Smooth muscle cell of the coronary artery (primary cell): ENCODE measurements at places on chromosomes 1 and 21. TPM values are rescaled to one million over a fixed set of nuclear protein-coding genes. Genes with fewer than 3 reads are reported as not detected.

Gene MX2
- 0.60 and 2.5 TPM in 2 replicates for total RNA-seq

Gene RGSL1
- not detected in 2 replicates for total RNA-seq

Gene IFNGR2
- total RNA-seq: 55.5 and 79.7 TPM in 2 replicates

Gene ZNF691
- 8.8 and 11.6 TPM in 2 replicates for total RNA-seq

Gene CLDN14
- 0.12 and 5.5 TPM in 2 replicates for total RNA-seq

Gene RHEX
- not detected in 2 replicates for total RNA-seq

Gene RNF207
- 4.6 and 22.5 TPM in 2 replicates for total RNA-seq

Gene OSBPL9
- 102 and 199 TPM in 2 replicates for total RNA-seq

Gene NPHS2
- total RNA-seq: not detected in 2 replicates

Gene IQGAP3
- total RNA-seq: 0.47 and 4.9 TPM in 2 replicates

Gene PCP4L1
- not detected in 2 replicates for total RNA-seq

Gene USH2A
- total RNA-seq: under 0.01 TPM in 2 replicates

Gene ERVH48-1
- not detected in 2 replicates for total RNA-seq

Gene OPTC
- total RNA-seq: not detected in 2 replicates

Gene NTRK1
- total RNA-seq: 0.08 and 0.12 TPM in 2 replicates

Gene RUNX1
- total RNA-seq: 12.3 and 42.5 TPM in 2 replicates

Gene NFIA
- total RNA-seq: 4.6 and 7.0 TPM in 2 replicates

Gene FAM229A
- 0.30 and 1.9 TPM in 2 replicates for total RNA-seq

Gene NR0B2
- total RNA-seq: not detected in 2 replicates

Gene FABP3
- 19.1 and 79.4 TPM in 2 replicates for total RNA-seq

Gene CNKSR1
- total RNA-seq: 0.08 TPM in 1 of 2 replicates, not detected in the other

Gene KCND3
- 0.08 and 7.3 TPM in 2 replicates for total RNA-seq

Gene LCA5L
- total RNA-seq: 0.35 and 0.75 TPM in 2 replicates

Gene DSTYK
- total RNA-seq: 10.9 and 19.3 TPM in 2 replicates

Gene UBL4B
- total RNA-seq: not detected in 2 replicates

Gene LCE1F
- total RNA-seq: not detected in 2 replicates

Gene PRKAA2
- total RNA-seq: 0.70 and 1.5 TPM in 2 replicates

Gene CENPF
- total RNA-seq: 0.70 and 9.8 TPM in 2 replicates

Gene ZNF593
- total RNA-seq: 11.2 and 41.5 TPM in 2 replicates

Gene FAM177B
- not detected in 2 replicates for total RNA-seq

Gene OR6K2
- total RNA-seq: not detected in 2 replicates

Gene ZBTB18
- total RNA-seq: 6.8 and 14.7 TPM in 2 replicates

Gene MNDA
- total RNA-seq: not detected in 2 replicates
